Epithelial cell of proximal tubule (primary cell): ENCODE measurements at places on chromosomes 5 and 9. TPM values are rescaled to one million over a fixed set of nuclear protein-coding genes. Genes with fewer than 3 reads are reported as not detected.

Gene SLC1A1
- total RNA-seq = 9.8 and 32.1 TPM in 2 replicates

Gene ZMAT2
- total RNA-seq = 38.3 and 43.6 TPM in 2 replicates

DNA sequence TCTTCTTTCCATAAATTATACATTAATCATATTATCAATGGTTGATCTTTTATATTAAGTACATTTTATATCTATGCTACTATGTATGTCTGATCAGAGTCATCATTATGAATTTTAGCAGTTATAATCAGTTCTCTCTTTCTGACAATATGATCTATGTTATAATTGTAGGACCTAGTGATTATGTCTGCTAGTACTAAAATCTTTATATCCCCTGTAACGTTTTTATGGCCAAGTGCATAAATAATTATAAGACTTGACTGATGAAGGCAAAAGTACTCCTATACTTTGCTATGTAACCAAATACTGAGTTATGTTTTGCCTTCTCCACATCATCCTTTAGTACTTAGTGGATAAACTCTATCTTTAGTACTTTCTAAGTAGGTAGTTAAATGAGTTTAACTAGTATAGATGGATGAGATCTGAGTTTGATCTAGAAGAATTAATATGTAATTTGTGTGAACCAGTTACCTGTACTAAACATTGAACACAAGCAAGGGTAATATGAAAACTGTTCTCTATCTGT, 75.4 kb downstream of the SLF1 start:
- no peak for DNase-seq

GRCh38 chr9:96107436-96107835, 194.5 kb downstream of the HSD17B3 start:
- no peak for DNase-seq

- DNase-seq = no peak
These were observed 62.9 kb downstream of the HSD17B4 start for GRCh38 chr5:119515192-119515591.

DNA sequence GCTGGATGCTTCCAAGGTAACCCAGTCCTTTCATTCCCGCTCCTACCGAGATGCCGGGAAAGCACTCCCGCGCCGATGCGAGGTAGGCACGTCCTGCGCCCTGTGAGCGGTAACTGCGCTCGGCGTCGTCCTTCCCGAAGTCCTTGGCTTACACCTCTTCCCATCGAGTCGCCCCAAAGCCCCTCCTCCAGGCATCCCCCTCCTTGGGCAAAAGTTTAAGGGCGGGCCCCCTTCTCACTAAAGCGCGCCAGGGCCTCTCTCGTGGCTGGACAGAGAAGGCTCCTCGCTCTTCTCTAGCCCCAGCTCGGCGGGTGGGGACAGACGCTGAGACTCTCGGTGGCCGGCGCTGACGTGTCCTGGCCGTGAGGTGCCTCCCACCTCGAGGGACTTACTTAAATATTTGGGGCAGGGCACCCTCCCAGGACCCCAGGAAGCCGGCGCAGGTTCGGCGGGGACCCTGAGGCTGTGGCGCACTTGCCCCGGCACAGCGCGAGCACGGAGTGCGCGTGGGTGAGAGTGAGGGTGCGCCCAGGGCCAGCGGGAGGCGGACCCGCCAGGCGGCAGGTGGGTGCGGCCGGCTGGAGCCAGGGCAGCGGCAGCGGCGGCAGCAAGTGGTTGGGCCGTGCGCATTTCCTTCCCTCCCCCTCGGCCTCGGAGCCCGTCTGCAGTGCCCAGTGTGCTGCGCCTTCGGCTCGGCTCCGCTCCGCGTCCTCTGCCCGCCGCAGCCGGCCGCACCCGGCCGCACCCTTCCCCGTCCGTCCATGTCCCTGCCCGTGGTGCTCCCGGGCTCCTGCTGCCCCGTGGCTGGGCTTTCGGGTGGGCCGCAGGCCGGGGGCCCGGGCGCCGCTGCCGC, at the start of gene ENTREP1:
Gene ENTREP1, plus strand, starts transcription at position 667 of the 853 bp plus-strand sequence. Its CDS starts 95 bp downstream, at position 762.
- DNase-seq = no peak

DNA sequence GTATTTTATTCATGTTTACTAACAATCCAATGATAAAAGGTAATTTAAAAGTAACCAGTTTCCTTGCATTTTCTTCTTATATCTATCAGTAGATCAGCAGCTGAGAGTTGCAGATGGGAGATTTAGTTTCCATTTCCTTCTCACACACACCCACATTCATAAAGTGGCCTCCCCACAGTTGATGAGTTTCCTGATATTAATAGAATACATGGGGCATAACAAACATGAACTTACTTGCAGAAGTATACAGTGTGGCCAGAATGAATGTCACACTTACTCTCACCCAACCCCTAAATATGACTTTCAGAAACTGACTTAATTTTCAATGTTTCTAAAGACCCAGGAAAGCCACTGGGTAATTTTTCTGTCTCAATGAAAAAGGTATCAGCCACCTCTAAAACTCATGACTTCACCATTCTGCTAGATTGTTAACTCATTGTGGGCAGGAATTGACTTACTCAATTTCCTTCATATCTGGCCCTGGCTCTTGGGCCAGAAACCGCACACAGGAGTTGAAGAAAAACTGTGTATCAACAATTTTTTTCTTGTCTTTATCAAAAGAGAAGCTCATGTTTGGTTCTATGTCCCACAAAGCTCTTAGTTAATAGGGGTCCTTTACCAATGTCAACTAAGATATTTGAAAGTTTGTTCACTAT, 63.5 kb upstream of the OSMR start:
- DNase-seq = no peak

- no peak for DNase-seq
These were observed 15.3 kb downstream of the MVB12B start for GRCh38 chr9:126341902-126342301.

- no peak for DNase-seq
These were observed 35.6 kb downstream of the PLAC8L1 start for GRCh38 chr5:146069780-146070099.

GRCh38 chr9:38079461-38080031, 10.5 kb upstream of the SHB start:
- no peak for DNase-seq

GRCh38 chr5:23840083-23840482, 332.7 kb downstream of the PRDM9 start:
- no peak for DNase-seq

DNA sequence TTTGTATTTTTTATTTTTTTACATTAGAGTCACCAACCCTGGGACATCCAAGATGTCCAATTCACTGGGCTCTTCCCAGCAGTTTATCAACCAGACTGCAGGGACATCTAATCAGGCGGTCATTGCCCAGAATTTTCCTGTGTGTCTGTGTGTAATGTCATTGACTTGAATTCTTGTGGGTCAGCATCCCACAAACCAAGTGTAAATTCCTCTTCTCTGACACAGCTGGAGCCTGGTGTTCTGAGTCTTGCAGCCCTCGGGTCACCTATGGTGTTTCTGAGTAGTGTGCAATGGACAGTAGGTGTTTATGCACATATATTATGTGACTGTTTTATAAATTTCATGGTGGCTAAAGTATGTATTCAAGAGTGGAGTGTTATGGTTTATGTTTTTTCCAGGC, 815.7 kb downstream of the SEMA5A start:
- no peak for DNase-seq

GRCh38 chr5:170622933-170623332, 119.1 kb downstream of the KCNIP1 start:
- DNase-seq = no peak

- DNase-seq = no peak
These were observed 322.9 kb downstream of the NTRK2 start for GRCh38 chr9:84992381-84992780.

DNA sequence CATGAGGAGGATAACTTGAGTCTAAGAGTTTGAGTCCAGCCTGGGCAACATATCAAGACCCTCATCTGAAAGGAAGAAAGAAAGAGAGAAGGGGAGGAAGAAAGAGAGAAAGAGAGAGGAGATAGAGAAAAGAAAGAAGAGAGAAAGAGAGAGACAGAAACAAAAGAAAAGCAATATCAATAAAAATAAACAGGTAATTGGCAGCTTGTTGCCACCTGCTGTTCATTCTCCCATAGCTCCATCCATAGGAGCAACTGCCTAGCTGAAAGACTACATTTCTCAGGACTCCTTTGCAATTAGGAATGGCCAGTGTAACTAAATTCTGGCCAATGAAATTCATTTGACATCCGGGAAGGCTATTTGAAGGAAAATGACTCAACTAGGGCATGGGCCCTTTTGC, 4.6 kb upstream of the TTC39B start:
- no peak for DNase-seq

- peak; percentile 81 for DNase-seq
These were observed 55.6 kb downstream of the PTPDC1 start for GRCh38 chr9:94139672-94140417.

- no peak for DNase-seq
These were observed 126.0 kb downstream of the MEF2C start for GRCh38 chr5:88756953-88757352.
